ENCODE measurements at places on chromosomes 3 and 15.

GRCh38 chr15:77425104-77425503 is 4.4 kb downstream of the HMG20A start:
- no peak for ATAC-seq

- no peak for ATAC-seq
These were observed 145.9 kb downstream of the APBA2 start for GRCh38 chr15:29031502-29032228.

GRCh38 chr15:69126054-69126469 is 34.4 kb upstream of the GLCE start:
- no peak for ATAC-seq

DNA sequence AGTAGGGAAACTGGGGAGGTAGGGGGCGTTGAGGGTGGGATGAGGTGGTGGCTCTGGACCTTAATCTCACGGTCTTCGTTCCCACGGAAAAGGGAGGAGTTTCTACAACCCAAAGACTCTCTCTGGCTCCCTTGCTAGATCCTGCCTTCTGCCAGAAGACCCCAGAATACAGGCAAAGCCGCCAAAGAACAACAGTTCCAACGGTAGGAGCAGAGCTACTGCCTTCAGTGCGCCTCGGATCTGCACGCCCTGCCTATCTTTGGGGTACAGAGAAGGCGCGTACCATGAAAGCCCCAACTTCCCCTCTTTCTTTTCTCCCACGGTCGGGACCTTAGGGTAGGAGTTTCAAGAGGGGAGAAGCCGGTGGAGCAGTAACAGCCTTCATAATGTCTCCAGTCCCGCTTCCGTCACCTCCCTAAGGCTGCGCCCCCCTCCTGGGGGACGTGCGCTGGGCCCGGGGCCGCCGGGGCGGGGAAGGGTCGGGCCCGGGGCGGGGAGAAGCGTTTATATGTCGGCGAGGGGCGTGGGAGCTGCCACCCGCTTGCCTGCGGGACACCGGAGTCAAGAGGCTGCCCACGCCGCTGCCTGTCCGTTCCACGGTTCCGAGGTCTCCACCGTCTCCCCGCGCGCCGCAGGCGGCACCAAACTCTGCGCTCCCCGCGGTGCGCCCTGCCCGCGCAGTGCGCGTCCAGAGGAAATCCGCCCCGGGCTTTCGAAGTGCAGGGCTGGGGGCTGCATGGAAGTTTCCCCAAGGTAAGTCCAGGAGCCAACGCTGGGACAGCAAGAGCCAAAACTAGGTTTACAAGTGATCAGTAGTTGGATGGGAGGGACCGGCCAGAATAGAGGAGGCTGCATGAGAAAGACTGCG is at the start of gene COL6A6:
Gene COL6A6, plus strand, starts transcription at position 533 of the 868 bp plus-strand sequence. CDS start 43,188 bp downstream, outside the sequence.
- ATAC-seq: no peak

- no peak for ATAC-seq
These were observed 184.9 kb upstream of the UBE3A start for GRCh38 chr15:25623708-25624107.

- ATAC-seq: no peak
These were observed 5.4 kb upstream of the RFX7 start for GRCh38 chr15:56249092-56249491.

GRCh38 chr3:185764163-185764979 is 60.5 kb downstream of the IGF2BP2 start:
- no peak for ATAC-seq

DNA sequence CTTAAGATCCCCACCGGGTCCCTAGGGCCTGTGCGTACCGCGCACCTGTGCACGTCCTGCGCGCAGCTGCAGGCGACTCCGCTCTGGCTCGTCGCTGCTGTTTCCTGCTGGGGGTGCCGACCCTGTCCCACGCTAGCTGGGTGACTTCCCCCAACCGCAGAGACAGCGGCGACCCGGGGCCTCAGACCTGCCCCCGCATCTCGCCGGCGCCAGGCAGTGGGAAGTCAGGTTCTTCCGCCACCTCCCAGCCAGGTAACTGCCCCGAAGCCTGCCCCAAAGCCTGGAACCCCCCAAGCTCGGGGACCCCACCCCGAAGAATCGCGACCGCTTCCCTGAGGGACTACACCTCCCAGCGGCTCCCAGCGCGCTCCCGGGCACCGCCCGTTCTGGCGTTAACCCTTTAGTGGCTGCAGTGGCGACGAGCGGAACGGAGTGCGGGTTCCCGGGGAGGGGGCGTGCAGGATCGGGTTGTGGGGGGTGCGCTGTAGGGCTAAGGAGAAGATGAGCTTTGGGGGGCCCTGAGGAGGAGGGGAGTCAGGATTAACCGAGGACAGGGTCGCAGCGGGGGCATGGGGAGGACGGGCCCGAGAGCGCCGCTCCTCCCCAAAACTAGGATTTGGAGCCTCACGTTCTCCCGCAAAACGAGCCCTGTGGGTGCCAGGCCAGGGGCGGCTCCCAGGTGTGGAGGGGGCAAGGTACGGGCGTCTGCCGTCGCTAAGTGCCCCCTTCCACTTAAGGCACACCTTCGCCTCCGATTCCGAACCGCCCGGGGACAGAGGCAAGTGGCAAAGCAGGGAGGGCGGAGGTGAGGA is 589 bp downstream of the NEIL1 start:
- peak; percentile 71 for ATAC-seq

DNA sequence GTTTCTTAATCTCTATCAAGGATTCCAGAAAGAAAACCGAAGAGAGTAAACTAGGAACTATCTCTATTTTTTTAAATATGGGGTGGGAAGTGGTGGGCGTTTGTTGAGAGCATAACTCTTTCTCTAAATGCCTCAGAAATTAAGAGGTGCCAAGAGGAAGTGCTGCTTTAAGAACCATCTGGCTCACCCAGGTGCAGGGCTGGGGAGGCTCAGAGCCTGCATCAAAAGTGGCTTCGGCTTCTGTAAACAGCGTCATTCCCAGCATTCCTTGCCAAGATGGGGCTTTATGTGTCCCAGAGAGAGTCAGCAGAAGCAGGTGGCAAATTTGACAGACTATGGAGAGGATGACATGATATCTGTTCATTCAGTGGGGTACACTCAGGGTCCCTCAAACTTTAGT is 123.3 kb upstream of the BFSP2 start:
- no peak for ATAC-seq

DNA sequence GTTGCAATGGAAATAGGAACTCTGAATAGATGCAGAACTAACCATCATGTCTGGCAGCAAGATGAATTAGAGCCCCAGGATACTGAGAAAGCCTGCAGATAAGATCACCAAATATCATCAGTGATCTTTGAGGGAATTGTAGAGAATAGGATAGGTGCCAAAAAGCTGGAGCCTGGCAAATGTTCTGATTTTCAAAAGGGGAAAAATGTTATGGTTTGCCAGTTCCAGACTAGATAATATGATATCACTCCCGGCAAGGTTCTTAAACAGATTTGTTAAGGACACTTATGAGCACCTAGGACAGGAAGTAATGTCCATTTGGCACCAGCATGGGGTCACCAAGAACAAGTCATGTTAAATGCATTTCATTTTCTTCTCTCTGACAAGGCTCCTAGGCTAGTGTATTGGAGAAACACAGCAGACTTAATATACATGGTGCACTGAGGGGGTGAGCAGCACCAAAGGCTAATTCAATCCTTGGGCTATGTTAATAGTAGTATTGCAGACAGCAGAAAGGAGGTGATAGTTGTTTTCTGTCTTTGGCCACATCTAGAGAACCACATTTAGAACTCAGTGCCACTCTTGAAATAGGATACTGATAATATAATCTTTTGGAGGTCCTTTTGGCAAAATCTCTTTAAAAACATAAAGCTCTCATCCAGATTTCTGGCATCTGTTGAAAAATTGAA is 4.8 kb downstream of the SRGAP3 start:
- ATAC-seq: no peak

- no peak for ATAC-seq
These were observed 42.1 kb downstream of the USF3 start for GRCh38 chr3:113654310-113654709.

- no peak for ATAC-seq
These were observed 4.3 kb downstream of the SELENOT start for GRCh38 chr3:150607267-150608065.

DNA sequence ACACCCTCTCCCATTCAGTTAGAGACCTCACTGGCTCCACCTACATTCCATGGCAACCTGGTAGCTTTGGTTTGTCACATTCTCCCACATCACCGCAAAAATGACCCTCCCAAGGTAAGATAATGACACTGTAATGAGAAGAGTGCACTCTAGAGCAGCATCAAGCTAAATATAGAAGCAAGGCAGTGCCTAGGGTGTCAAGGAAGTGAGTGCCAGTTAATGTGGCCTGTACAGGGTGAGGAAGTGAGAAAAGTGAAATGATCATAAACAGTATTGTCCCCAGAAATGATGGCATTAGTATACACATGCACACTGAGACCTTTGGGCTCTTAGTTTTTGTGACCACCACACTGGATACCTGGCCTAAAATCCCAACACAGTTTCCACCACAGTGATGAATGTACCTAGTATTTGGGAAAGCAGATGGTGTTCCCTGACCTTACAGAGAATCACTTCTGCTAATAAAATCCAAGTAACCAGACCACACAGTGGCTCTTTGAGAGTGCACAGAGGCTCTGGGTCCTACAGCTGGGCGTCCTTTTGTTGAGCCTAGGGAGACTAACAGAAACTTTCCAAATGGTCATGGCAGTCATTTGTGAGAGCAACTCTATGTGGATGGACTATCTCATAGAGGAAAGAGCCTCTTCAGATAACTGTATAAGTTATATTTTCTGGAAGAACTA is 106.6 kb downstream of the ARPP21 start:
- ATAC-seq: no peak

- ATAC-seq: no peak
These were observed 8.6 kb downstream of the TM6SF1 start for GRCh38 chr15:83115831-83116565.

DNA sequence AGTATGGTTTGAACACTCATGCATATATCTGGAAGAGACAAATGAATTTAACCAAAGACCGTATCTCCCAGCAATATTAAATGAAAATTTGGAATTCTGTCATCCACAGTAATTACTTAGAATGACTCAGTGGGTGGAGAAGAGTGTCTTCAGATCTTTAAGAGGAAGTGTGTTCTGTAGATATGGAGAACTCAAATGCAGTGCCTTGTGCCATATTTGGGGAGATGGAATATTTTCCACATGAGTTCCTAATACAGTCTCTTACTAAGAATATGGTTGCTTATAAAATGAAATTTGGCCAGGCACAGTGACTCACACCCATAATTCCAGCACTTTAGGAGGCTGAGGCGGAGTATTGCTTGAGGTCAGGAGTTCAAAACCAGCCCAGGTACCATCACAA is 40.5 kb downstream of the ANO10 start:
- ATAC-seq: no peak

DNA sequence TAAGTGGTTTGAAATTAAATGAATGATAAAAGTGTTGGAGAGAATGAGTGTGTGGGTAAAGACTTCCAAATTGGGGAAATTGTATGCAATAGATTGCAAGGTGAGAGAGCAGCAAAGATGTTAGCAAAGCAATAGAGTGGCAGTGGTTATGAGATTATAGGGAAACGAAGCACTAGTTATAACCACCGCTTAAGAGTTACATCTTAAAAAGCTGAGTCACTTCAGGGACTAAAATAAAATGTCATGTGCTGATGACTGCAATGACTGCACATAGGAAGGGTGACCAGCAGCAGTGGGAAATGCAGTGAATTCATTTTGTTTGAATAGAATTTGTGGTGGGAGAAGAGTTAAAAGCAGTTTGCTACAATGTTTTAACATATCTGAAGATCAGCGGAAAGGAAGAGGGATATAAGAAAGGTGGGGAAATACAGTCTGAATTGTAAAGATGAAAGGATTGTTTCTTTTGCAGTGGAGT is 127.3 kb downstream of the RAP2B start:
- ATAC-seq: no peak

GRCh38 chr3:191356631-191357439 is 26.5 kb upstream of the UTS2B start:
- ATAC-seq: no peak

DNA sequence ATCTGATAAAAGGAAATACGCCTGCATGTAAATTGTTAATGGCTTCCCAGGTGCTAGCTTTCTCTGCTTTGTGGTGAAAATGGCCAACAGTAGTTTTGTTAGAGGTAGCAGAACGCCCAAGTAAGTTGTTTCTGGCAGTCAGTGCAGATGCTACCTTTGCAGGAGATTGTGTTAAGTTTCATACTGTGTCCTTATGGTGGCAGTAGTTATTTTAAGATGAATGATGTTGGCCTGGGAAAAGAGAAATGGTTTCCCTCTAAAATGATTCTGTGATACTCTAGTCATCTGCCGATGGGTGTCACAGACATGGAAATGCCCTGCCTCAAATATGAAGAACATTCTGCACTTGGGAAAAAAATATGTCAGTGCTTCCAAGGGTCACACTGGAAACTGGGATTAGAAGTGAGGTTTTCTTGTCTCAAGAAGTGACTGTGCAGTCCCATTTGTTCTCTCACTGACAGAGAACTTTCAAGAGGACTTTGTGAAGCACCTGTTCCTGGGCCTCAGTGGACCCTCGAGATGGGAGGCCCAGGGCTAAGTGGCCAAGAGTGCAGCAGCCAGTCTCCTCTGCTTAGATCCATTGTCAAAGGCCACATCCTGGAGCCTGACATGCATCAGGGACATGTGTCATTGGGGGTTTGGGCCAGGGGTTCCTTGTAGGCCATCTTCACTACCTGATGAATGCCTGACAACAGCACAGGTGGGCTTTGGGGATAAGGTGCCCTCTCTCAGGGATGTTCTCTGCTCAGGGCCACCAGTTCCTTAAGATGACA is 393.3 kb downstream of the CACNA2D3 start:
- no peak for ATAC-seq

DNA sequence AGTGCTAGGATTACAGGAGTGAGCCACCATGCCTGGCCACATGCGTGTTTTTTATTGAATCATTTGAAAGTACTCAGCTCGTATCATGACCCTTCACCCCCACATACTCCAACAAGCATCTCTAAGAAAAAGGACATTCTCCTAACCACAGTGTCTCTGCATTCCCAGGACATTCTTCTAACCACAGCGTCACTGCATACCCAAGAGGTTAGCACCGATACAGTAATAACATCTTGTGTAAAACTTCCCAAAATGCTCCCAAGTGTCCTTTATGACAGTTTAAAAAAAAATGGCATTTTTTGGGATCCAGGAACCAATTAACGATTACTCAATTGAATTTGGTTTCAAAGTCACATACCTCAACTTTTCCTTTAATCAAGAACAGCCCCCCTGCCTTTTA is 39.6 kb downstream of the FLNB start:
- ATAC-seq: no peak

Data from activated CD4-positive, CD25-positive, alpha-beta regulatory T cell treated with anti-CD3 and anti-CD28 coated beads, Interleukin-2, amount 50 U/mL, for 24 hours (primary cell).